ENCODE measurements at places on chromosomes 11 and 22. TPM values are rescaled to one million over a fixed set of nuclear protein-coding genes. Genes with fewer than 3 reads are reported as not detected.

GRCh38 chr11:128503245-128503991 lies 83.9 kb downstream of the ETS1 start:
- H3K27ac ChIP-seq, result peak overlapping the region; percentile 86
- DNase-seq, result no peak
- H3K4me3 ChIP-seq, result no peak overlapping the region
- peaks cover 17% of the 10 kb centered on the region for H3K4me1 ChIP-seq

- no peak for DNase-seq
- no peaks in the 10 kb centered on the region for H3K36me3 ChIP-seq
- peaks cover 4% of the 10 kb centered on the region for H3K27me3 ChIP-seq
- peaks cover under 1% of the 10 kb centered on the region for H3K4me1 ChIP-seq
These were observed 5.9 kb upstream of the ARL14EP start for GRCh38 chr11:30317030-30317429.

Gene HORMAD2
- total RNA-seq, result not detected

GRCh38 chr11:35177370-35177769 lies 38.4 kb downstream of the CD44 start:
- DNase-seq, result no peak
- H3K4me3 ChIP-seq, result no peak overlapping the region
- H3K27ac ChIP-seq, result peak overlapping the region; percentile 17
- no peaks in the 10 kb centered on the region for H3K27me3 ChIP-seq
- H3K4me1 ChIP-seq, result peaks cover 51% of the 10 kb centered on the region

- H3K4me1 ChIP-seq, result no peaks in the 10 kb centered on the region
- no peak overlapping the region for H3K27ac ChIP-seq
- no peak for DNase-seq
These were observed 218.7 kb upstream of the BLID start for GRCh38 chr11:122334546-122335339.

Gene HEPN1
- not detected for total RNA-seq

Gene WNT11
- 0.27 TPM for total RNA-seq

DNA sequence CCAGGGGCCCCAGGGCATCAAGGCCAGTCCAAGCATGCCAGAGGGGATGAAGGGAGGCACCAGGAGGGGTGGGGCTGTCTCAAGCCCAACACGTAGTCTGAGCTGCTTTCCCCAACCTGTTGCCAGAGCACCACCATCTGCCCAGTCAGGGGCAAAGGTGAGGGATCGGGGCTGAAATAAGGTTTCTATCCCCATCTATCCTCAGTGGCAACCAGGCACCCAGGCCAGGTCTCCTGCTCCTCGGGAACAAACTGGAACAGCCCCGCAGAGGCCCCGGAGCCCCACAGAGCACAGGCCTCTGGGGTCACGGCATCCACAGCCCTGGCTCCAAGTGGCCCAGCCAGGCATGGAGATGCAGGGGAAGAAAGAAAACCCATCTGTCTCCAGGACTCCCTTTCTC lies 19.3 kb downstream of the STARD10 start:
- H3K4me1 ChIP-seq, result peaks cover 14% of the 10 kb centered on the region
- no peak overlapping the region for H3K4me3 ChIP-seq
- no peak overlapping the region for H3K27ac ChIP-seq

DNA sequence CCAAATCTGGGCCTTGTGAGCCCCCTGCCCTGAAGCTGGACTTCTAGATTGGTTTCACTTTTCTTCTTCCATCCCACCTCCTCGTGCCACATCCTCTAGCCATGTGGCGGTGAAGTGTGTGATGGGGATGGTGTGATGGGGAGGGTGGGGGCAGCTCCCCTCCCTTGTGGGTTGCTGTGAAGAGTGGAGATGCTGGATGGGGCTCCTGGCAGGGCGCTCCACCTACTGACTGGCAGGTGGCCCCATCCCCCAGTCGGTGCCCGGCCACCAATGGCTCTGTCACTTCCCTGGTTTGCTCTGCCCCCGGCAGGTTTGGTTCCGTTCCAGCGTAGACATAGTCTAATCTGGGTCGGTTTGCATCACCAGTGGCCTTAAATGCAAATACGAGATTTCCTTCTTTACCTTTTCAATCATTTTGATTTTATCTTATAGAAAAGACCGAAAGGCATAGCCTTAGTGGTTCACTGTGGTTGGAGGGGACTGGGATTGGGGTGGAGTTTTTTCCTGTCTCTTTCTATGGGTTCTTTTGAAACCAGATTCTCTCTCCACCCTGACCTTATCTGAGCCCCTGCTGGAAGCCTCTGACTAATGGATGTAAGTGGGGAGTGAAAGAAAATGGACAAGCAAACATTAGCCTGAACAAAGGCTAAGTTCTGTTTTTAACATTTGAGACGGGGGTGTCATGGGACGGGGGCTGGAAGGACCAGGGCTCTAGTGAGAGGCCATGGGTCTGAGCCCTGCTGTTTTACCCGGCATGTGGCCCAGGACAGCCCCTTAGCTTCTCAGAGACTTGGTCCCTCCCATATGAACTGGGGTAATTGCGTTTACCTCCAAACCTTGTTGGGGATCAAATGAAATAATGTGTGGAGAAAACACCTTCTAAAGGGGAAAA lies 149.3 kb downstream of the CACNA1I start:
- no peaks in the 10 kb centered on the region for H3K36me3 ChIP-seq
- peaks cover 7% of the 10 kb centered on the region for H3K27me3 ChIP-seq
- H3K4me1 ChIP-seq, result peaks cover 8% of the 10 kb centered on the region
- no peak overlapping the region for H3K4me3 ChIP-seq

Gene PHRF1
- 30.6 TPM for total RNA-seq
